ENCODE measurements at places on chromosomes 4 and X.

GRCh38 chr4:173535957-173536356 lies 5.9 kb upstream of the HAND2 start:
- DNase-seq, result no peak

- no peak for DNase-seq
Measured at GRCh38 chr4:10130178-10130888, 13.7 kb upstream of the WDR1 start.

DNA sequence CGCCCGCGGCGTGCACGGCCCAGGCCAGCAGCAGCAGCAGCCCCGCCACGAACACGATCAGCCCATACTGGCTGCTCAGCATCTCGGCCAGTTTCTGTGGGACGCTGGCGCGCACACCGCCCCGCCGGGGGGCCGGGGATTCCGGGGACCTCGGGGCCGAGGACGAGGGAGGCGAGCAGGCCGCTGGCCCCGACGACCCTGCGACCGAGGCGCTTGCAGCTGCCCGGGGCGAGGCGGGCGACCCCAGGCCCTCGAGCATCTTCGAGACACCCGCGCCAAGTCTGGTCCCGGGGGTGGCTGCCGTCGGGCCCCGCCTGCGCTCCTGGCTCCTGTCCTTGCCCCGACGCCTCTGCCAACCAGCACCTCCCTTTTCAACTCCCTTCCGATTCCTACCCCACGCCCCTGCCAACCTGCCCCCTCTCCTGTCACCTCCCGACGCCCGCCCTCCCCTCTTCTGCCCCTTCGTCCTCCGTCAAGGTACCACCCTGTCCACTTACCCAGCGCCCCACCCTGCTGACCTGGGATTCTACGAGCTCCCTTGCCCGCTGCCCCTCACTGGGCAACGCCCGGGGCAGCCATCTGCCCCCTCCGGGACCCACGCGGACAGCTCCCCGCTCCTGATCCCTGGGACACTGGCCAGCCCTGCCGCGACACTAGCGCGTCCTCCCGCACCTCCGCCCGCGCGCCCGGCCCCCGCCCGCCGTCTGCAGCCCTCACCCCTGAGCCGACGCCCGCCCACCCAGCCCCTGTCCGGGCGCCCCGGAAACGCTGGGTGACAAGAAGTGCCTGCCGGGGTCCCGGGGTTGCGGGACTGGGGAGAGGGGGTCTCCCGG lies at the start of gene OTOP1:
TSS of gene OTOP1 (minus strand) at position 324 of the 833 bp plus-strand sequence. CDS start at position 259, 65 bp downstream.
- no peak for DNase-seq

DNA sequence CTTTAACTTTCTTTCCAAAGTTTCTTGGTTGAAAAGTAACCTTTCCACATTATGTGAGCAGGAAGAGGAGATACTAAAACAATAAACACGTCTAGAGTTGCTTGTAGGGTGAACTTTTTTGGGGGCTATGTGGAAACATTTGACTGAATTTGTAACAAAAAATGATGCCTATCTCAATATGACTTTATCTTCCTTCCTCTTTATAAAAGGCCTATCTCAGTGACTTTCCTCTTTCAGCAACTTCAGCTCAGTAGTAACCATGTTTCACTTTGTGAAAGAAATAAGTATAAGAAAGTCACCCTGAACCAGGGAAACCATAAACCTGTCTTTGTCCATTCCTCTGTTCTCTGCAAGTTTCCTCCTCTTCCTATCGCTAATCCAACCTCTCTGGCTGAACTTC lies 124.7 kb upstream of the TMEM164 start:
- peak; percentile 33 for DNase-seq

DNA sequence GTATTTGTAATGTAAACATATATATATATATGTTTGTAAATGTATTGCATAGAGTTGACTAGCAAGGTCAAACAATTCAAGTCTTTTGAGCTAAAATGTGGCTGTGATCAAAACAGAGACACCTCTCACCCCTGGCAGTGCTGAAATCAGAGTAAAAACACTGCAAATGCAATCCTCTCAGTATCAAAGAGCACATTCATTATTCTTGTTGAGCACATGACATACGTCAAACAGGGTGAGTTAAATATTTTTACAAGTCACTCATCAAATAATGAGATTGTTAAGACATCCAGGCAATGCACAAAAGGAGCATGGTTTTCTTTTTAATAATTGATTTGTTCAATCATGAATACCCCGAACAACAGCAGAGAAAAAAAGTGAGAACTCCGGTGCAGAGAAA lies 114.1 kb upstream of the KCNIP4 start:
- no peak for DNase-seq

DNA sequence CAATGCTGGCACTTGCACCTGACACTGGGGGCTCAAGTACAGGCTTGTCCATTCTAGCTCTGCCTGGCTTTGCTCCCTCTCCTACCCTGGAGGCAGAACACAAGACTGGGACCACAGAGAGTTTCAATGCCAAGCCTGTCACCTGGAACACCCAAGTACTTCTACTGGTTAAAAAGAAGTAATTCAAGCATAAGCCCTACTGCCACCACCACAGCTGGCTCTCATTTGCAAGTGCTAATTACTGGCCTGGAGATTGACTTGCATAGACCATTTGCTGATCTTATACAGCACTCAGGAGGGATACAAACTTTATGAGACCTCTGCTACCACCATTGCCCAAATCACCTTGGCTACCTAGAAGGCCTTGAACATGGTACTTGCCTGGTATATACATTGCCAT lies 1550.9 kb downstream of the C4orf33 start:
- DNase-seq, result no peak

DNA sequence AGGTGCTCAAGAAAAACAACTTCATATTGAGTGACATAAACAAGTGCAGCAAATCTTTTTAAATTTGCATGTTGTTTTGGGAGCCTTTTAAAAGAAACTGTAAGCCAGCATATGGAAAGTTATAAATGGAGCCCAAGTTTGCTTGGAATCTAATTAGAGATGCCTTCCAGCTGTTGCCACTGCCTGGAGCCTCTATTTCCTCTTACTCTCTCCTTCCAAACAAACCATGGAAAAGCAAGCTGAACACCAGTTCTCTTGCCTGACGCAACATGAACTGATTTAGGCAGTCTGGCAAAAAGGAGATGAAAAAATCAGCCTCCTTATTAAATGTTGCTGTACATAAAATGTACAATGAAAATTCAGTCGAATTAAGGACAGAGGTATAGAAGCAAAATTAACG lies 21.5 kb downstream of the ARSJ start:
- DNase-seq, result no peak

GRCh38 chr4:86678796-86679195 lies 84.7 kb downstream of the PTPN13 start:
- DNase-seq, result no peak

GRCh38 chr4:154631828-154632227 lies 19.4 kb upstream of the FGG start:
- DNase-seq, result no peak

DNA sequence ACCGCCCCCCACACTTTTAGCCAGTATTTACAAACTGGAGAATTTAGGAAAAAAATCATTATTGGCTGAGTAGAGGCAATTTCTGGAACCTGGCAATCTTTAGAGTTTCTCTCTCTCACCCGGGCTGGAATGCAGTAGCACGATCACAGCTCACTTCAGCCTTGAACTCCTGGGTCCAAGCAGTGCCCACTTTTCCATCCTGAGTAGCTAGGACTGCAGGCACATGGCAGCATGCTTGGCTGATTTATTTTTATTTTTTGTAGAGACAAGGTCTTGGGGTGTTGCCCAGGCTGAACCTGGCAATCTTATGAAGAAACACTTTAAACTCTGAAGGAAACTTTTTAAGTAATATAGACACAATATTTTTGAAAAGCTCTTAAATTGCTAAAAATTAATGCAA lies 120.1 kb downstream of the AFF1 start:
- no peak for DNase-seq

DNA sequence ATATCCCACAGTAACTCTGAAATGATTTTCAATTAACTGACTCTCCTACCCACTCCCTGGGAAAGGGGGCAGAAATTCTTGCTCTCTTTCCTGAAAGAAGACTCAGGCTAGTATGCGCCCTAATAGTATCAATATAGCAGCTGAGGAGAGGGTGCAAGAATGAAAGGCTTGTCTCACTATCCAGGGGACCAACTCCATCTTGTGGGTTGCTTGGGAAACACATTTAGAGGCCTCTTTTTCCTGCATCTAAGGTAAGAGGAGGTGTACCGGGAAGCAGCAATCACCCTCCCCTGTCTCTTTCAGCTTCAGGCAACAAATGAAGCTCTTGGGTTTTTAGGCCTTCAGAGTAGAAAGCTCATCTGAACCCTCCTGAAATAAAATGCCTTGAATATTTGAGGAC lies 11.3 kb downstream of the TMEM255A start:
- no peak for DNase-seq

DNA sequence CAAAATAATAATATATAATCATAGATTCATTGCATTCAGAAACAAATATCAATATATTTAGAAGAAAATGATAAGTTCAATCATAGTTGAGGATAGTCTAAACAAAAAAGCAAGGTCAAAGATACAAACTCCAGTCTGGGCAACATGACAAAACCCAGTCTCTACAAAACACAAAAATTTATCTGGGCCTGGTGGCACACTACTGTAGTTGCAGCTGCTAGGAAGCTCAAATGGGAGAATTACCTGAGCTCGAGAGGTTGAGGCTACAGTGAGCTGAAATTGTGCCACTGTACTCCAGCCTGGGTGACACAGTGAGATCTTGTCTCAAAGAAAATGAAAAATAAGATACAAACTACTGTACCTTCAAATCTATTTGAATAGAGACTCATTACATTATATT lies 52.7 kb upstream of the ANXA10 start:
- DNase-seq, result no peak

DNA sequence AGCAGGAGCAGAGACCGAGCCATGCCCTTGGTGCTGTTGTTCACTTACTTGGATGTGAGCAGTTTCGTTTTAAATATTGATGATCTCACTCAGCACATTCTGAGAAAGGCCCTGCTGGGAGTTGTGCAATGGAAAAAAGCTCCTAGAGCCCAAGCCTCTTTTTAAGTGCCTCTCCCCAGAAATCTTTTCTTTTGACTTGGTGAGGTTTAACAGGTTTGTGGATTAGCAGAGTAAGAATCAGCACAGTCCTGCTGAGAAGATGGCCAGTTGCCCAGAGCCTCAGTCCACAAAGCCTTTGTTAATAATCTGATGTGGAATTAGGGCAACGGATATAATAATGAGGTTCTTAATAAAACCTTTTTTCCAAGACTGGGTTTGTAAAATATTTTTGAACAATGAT lies 157.5 kb upstream of the ATP6AP2 start:
- DNase-seq, result no peak

DNA sequence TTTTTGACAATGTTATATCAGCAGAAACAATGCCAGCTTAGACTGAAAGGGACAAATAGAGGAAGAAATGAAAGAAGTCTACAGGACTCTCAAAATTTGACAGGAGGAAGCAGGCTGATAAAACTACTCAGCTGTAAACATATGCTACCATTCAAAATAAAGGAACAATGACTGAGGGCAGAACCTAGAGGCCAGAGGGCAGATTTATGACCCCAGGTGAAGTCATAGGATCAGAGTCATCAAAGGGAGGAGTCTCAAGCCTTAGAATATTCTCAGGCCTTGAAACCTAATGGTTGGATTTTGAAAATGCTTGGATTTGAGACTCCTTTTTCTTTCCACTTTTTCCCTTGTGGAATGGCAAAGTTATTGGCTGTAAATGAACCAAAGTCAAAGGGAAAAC lies 17.0 kb upstream of the SYTL5 start:
- no peak for DNase-seq

- no peak for DNase-seq
Measured at GRCh38 chrX:8726031-8726652, 5.8 kb downstream of the ANOS1 start.

- DNase-seq, result peak; percentile 9
Measured at GRCh38 chrX:20315140-20315539, 48.4 kb upstream of the RPS6KA3 start.

DNA sequence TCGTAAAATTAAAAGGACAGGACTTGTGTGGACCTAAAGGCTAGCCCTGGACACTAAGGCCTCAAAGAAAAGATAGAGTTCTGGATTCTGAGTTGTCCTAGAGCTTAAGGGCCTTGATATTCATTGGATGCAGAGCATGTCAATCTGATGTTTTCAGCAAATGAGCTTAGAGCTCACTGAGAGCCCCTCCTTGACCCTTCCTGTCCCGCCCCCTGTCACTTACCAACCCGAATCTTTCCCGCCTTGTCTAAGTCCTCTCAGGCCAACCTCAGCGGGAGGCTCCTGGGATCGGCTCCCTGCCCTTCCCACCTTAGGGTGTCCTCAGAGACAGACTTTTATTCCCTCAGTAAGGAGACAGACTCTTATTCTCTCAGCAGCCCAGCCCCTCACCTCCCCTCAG lies at the start of gene CT47C1:
TSS of gene CT47C1 (plus strand) at position 250 of the 400 bp plus-strand sequence. CDS start 233 bp downstream, outside the sequence.
- no peak for DNase-seq

GRCh38 chrX:140292961-140293360 lies 211.9 kb downstream of the SOX3 start:
- DNase-seq, result no peak

DNA sequence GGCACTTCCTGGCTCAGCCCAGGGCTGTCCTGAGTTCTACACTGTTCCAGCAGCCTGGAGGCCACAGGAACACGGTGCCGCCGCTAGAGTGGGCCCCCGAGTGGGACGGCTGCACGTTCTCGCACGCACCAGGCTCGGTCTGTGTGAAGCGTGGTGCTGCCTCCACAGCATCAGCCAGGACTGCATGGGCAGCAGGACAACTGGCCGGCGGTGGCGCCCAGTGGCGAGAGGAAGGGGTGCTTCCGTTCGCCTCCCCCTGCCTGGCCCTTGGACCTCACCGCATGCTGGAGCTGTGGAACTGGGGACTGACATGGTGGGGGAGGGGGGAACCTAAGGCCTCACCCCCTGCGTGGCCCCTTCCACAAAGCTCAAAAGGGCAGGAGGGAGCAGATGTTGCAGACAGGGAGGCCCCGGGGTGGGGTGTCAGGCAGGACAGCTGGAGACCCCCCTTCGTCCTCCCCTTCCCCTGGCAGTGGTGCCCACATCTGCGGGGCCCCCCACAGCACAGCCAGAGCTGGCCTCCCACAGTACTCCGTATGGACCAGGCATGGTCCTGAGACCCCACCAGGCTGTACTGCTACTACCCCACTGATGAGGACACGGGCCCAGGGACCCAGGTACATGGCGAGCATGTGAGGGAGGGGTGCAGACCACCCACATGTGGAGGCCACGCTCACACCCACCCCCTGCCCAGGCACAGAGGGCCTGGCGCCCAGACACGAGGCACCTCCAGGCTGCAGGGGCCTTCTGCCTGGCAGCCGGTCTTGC lies 58.5 kb downstream of the ACOX3 start:
- DNase-seq, result no peak
